ENCODE measurements at places on chromosomes 7 and 10.

DNA sequence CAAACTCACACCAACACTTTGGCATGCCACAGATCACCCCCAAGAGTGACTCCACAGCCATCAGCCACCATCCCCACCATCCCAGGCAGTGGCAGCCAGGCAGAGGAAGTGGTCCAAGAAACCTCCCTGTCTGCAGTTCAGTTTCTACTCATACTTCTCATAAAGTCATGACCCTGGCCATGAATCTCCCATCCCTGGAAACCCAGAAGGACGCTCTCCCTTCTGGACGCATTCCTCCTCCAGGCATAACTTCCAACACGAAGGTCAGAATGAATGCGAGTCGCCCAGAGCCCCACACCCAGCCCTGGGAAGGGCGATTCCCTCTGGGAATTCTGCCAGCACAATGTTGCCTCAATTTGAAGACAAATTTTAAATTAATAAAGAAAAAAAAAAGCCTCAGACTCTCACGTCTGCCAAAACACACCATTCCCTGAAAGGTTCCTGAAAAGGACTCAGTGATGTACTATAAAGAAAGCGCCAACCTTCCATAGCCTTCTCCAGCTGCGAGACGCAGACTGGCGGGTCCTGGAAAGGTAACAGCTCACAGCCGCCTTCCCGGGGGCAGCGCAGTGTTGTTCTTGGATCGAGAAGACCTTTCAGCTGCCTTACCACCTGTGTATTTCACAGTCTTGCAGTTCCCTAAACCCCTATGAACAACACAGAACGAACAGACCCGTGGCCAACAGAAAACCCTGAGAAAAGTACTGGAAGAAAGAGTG is 307.6 kb downstream of the FRMD4A start:
- DNase-seq = no peak

DNA sequence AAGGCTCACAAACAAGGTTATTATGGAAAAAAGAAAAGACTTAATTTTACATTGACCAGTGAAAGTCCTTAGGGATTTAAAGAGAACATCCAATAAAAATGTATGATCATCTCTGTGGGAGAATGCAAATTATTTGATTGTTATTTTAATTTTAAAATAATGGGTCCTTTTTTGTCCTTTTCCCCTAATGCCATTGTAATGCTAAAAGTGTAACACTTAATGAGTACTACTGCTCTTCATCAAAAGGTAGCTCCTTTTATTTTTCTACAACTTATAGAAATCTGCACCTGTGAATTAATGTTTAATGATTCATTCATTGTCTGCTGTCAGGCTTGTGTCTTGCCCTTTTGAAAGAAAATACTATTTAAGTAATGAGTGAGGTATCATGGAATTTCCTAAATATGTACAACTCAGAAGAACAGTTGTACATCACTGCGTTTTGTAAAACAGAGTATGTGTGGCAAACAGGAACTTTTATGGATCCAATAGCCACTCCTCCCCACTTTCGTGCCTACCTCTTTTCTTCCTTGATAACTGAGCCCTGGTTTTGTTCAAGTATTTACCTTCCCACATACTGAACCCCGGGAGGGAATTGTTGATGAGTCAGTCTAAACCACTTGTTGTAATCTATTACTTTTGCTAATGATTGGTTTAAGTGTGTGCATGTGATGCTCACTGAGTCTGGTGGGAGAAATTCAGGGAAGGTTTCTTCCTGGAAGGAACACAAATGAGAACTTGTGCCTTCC is 19.9 kb upstream of the TRUB1 start:
- no peak for DNase-seq

DNA sequence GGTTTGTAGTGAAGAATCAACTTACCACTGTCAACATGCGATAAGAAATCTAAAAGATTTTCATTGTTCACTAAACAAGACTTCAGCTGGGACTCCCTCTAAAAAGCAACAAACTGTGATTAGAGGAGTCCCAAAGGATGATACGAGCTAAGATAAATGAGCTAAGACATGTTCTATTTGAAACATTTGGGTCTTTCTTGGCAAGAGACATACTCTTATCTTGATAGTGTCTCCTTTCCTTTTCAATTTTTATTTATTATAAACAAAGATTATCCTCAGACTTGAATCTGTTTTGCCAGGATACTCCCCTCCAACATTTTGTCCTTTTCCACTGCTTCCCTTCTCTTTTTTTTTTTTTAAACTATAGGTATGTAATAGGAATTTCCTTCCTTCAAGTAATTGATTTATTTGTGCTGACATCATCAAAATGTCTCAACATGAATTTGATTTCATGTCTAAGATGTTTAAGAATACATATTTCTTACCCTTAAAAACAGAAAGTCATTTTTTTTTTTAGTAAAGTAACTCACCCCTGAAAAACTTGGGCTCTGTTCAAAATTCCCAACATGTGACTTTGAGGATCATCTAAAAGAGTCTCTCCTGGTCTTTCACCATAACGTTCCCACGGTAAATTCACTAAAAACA is 158.4 kb upstream of the NRP1 start:
- no peak for DNase-seq

GRCh38 chr10:130411496-130412085 is 275.4 kb downstream of the GLRX3 start:
- no peak for DNase-seq

DNA sequence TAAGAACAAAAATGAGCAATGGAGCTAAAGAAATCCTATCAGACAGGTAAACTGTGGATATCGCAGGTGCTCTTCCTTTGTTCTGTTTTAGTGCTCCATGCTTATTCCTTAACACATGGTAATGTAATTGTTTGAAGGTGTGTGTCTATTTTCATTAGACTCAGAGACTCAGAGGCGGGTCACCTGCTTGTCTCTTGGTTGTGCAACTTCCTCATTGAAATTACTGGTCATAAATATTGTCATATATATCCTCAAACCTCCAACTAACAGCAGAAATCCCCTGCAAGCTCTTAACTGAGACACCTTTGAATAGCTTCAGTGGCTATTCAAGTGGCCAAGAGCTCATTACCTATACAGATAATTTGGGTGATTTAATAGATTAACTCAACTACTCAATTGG is 177.2 kb downstream of the PTN start:
- no peak for DNase-seq
